Aorta (tissue), 5 donors: ENCODE measurements at places on chromosomes 3 and 15. TPM values are rescaled to one million over a fixed set of nuclear protein-coding genes. Genes with fewer than 3 reads are reported as not detected.

The TMC3 gene
- polyA plus RNA-seq = not detected

DNA sequence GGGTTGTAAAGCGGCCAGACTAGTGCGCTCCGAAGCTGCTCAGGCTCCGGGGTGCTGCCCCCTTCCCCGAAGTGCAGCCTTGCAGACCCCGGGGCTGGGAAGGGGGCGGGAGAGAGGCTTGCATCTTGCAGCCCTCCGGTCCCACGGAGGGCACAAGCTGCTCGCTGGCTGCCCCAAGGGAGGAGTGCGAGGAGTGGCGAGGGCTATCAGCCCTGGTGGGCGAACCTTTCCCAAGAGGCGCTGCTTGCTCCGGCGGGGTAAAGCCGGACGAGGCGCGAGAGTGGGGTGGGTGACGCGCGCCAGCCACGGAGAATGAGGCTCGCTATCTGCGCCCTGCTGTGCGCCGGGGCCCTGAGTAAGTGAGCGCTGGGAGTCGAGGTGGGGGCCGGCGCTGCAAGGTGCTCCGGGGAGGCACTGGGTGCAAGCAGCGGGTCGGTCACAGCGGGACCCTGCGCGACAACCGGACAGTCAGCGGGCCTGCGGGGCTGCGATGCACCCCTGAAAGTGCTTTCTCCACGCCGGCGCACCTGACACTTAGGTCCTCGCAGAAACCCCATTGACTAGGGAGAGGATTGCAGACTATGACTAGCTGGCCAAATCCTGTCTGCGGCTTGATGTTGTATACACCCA, 12.7 kb upstream of the TOPBP1 start:
- DNase-seq = no peak

The CCR9 gene
- polyA plus RNA-seq = not detected

GRCh38 chr3:71724171-71724453, 1.1 kb downstream of the EIF4E3 start:
- DNase-seq = no peak

DNA sequence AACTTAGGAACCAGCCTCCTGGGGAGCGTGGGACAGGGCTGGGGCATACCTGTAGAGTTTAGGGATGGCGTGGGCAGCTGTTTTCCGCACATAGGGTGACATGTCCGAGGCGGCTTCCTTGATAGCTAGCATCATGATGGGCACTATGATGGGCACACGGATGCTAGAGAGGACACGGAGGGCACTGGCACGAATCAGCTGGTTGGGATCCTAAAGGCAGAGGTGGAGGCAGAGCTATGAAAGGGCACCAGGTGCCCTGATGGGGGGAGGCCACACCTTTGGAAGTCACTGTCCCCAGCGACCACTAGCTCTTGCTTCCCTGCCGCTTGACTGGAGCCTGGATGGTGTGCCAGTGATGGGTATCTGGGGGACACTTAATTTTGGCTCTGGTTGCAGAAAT, 28.3 kb downstream of the AP3B2 start:
- DNase-seq = no peak

GRCh38 chr3:12545473-12545791, at the start of gene MKRN2OS:
TSS of gene MKRN2OS (minus strand) at chr3:12545499. CDS start at chr3:12545464, 35 bp downstream.
- DNase-seq = no peak

DNA sequence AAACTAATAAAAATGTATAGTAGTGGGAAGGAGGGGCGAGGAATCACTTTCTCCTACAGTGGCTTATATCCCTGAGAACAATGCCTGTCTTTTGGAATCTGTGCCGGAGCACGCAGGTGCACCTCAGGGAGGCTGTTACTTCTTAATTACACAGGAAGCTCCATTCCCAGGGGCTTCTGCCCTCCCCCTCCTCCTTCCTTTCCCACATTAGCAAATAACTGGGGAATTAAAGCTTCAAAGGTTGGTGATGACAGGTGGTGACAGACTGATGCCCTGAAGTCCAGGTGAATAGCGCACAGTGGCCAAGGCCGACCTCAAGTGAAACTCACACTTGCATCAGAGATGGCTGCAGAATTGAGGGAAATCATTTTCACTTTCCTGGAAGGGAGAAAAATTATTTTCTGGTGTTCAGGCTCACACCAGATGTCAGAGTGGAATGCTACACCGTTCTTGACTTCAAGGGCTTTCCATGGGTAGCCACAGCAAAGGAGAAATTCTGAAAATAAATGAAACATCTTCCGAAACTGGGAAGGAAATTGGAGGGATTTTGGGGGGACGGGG, 3.7 kb downstream of the GRAMD2A start:
- no peak for DNase-seq
